ENCODE measurements at places on chromosomes 13 and 19. TPM values are rescaled to one million over a fixed set of nuclear protein-coding genes. Genes with fewer than 3 reads are reported as not detected.
A peak's percentile ranks its signal among the peaks of the same experiment; 100 is the strongest.

Gene KCTD4
- not detected for total RNA-seq

DNA sequence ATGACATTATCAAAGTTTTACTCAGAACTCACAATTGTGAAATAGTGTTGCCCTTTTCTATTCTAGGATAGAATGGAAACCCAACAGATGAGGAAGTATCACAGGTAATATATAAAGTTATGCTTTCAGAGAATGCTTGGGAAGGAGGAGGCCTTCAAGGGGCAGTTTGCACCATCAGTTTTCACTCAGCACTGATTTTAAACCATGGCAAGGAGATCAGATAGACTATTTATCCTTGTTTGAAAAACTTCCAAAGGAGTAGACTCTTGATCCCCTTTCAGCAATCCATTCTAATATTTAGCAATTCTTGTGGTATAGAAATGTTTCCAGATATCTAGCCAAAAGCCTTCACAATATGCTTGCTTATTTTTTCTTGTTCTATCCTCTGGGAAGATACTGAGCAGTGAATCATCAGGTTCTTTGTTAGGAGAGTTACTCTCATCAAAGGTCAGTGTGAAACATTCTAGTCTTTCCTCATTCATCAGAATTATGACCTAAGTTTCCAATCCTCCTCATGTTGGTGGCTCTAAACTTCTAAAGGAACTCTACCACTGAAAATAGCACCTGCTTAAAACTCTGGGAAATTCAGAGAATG lies 3.8 kb downstream of the GPC6 start:
- DNase-seq = no peak
- H3K27me3 ChIP-seq = no peaks in the 10 kb centered on the region
- peak overlapping the region; percentile 98 for H3K4me3 ChIP-seq

DNA sequence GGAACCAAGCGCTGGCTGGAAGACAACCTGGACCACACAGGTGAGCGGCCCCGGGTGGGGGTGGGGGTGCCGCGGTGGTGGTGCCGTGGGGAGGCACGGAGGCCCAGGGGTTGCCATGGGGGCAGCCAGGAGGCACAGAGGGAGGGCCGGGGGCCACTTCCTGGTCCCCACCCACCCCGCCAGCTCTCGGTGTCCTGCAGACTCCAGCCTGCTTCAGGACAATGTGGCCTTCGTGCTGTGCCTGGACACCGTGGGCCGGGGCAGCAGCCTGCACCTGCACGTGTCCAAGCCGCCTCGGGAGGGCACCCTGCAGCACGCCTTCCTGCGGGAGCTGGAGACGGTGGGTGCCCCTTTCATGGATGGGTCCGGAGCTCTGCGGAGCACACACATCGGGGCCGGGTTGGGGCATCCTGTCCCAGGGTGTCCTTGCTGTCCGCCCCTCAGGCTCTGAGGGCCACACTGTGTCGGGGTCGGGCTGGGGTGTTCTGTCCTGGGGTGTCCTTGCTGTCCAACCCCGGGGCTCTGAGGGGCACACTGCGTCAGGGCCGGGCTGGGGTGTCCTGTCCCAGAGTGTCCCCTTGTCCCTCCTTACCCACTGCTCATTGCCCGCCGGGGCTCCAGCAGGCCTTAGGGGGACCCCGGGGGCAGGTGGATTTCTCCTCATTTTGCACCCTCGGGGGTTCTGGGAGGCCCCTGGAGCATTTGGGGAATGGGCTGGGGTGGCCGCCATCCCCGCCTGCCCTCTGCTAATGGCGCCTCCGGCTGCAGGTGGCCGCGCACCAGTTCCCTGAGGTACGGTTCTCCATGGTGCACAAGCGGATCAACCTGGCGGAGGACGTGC lies 18.3 kb downstream of the NCLN start:
- no peaks in the 10 kb centered on the region for H3K4me1 ChIP-seq
- peaks cover 1% of the 10 kb centered on the region for H3K36me3 ChIP-seq
- no peak overlapping the region for H3K27ac ChIP-seq
- H3K4me3 ChIP-seq = no peak overlapping the region
- no peaks in the 10 kb centered on the region for H3K27me3 ChIP-seq

- H3K4me3 ChIP-seq = peak overlapping the region; percentile 66
- peaks cover 23% of the 10 kb centered on the region for H3K27me3 ChIP-seq
- peak; percentile 81 for DNase-seq
- H3K36me3 ChIP-seq = peaks cover 6% of the 10 kb centered on the region
- no peak overlapping the region for H3K27ac ChIP-seq
Measured at GRCh38 chr19:46016426-46017094, 6.3 kb downstream of the PGLYRP1 start.

- peaks cover 29% of the 10 kb centered on the region for H3K36me3 ChIP-seq
- peaks cover 4% of the 10 kb centered on the region for H3K4me1 ChIP-seq
Measured at GRCh38 chr19:456547-457110, 4.2 kb downstream of the SHC2 start.

DNA sequence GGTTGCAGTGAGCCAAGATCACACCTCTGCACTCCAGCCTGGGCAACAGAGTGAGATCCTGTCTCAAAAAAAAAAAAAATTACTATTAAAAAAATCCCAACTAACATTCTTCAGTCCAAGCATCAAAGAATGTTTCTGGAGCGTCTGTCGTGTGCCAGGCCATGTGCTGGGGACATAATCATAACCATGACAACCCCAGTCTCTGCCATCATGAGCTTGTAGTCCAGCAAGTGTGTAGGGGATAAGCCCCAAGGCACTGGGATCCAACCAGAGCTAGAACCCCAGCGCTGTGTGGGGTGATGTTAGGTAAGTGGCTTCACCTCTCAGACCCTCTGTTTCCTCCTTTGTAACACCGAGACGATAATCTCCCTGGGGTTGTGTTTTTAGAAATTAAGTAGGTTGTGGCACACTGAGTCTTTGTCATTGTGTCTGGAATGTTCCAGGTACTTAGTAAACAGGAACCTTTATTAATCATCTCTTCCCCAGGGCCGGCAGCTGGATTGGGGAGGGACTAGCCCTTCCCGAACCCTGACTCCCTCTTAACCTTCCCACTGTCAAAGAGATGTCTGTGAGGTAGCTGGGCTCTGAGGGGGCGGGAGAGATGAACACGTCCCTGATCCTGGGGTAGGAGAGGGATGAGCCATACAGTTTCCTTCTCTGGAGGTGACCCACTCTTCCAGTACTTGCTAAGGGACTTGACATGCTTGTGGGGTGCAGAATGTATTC lies 5.2 kb downstream of the ITPKC start:
- DNase-seq = no peak
- H3K4me3 ChIP-seq = no peak overlapping the region
- H3K36me3 ChIP-seq = peaks cover 19% of the 10 kb centered on the region
- no peaks in the 10 kb centered on the region for H3K27me3 ChIP-seq

GRCh38 chr19:38917921-38918491 lies 6.0 kb upstream of the CCER2 start:
- no peaks in the 10 kb centered on the region for H3K4me1 ChIP-seq
- no peak overlapping the region for H3K4me3 ChIP-seq
- peaks cover 12% of the 10 kb centered on the region for H3K36me3 ChIP-seq
- no peak for DNase-seq
- no peaks in the 10 kb centered on the region for H3K27me3 ChIP-seq
- H3K27ac ChIP-seq = peak overlapping the region; percentile 77

Data from progenitor cell of endocrine pancreas (in vitro differentiated cells).